Naive thymus-derived CD4-positive, alpha-beta T cell (primary cell): ENCODE measurements at places on chromosomes 5 and 9.

- DNase-seq = peak; percentile 35
These were observed 6.3 kb upstream of the DNAJB5 start for GRCh38 chr9:34983209-34983608.

GRCh38 chr5:8944005-8944404 lies 601.9 kb downstream of the SEMA5A start:
- DNase-seq = no peak

- no peak for DNase-seq
These were observed 14.7 kb upstream of the PPIC start for GRCh38 chr5:123051206-123051605.

GRCh38 chr9:31983895-31984294 lies 400.5 kb upstream of the ACO1 start:
- DNase-seq = no peak

DNA sequence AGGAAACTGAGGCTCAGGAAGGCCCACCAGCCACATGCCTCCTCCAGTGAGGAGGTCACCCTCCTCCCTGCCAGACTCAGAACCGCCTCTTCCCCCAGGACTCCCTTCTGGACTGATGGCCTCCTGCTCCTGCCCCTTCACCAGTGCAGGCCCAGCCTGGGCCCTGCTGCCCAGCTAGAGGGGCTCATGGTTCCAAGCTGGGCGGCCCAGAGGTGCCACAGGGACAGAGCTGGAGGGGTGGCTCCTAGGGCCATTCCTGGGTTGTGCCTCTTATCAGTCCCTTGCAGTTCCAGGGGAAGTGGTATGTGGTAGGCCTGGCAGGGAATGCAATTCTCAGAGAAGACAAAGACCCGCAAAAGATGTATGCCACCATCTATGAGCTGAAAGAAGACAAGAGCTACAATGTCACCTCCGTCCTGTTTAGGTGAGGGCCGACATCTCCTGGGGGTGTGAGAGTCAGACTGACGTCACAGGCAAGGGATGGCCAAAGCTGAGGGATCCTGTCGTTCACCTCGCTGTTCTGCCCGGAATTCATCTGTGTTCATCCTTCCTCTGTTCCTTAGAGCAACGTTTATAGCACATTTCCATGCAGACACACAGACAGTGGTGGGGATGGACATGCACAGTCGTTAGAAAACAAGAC lies 819 bp downstream of the LCN2 start:
- no peak for DNase-seq
